Smooth muscle cell of the pulmonary artery (primary cell): ENCODE measurements at places on chromosomes 6 and 20. TPM values are rescaled to one million over a fixed set of nuclear protein-coding genes. Genes with fewer than 3 reads are reported as not detected.

SPDEF gene
- total RNA-seq: not detected in 2 replicates

POLR3F gene
- 11.6 and 12.1 TPM in 2 replicates for total RNA-seq

KIAA0408 gene
- 0.50 and 0.78 TPM in 2 replicates for total RNA-seq

HAO1 gene
- total RNA-seq: not detected in 2 replicates

ZNF165 gene
- 0.13 and 0.26 TPM in 2 replicates for total RNA-seq

ESF1 gene
- 9.8 and 10.7 TPM in 2 replicates for total RNA-seq

DCDC2 gene
- 0.03 TPM in 1 of 2 replicates, not detected in the other for total RNA-seq

KCNK16 gene
- total RNA-seq: not detected in 2 replicates

SCRT2 gene
- total RNA-seq: not detected in 2 replicates

CST2 gene
- 2.4 and 17.5 TPM in 2 replicates for total RNA-seq

IDH3B gene
- total RNA-seq: 55.0 and 57.1 TPM in 2 replicates

RAB44 gene
- 0.03 TPM in 1 of 2 replicates, not detected in the other for total RNA-seq
